ENCODE measurements at places on chromosomes 2 and 18.

GRCh38 chr2:206160125-206160806, 571 bp downstream of the EEF1B2 start:
- peak; percentile 48 for DNase-seq

DNA sequence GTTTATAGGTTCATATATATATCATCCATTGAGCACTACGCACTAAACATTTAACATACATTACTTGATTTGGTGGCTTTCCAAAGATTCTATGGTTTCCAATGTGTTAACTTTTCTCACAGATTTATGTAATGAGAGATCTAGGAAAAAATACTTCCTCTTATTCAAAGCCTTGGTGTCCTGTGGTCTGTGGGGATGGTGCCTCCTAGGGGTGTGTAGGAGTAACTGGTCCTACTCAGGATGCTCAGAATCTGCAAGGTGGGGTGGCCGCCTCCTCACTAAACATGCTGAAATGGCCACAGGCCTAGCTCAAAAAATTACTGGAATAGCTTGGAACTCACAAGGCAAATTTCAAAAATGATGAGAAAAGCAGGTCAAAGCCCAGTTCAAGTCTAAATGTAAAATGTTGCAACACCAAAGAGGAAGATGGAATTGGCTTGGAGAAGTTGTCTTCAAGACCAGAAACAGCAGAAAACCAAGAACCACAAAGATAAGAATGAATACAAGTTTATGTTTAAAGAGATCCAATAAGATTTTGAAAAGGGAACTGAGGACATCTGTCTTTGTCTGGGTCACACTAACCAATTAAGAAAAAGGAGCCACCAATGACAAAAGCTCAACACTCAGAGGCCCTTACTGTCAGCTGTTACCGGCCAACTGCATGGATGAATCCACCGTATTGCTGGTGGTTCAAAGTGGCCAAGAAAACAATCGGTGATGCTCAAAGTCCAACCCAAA, 11.5 kb downstream of the GPR55 start:
- DNase-seq: no peak

GRCh38 chr2:31957354-31958139, 53.3 kb downstream of the MEMO1 start:
- no peak for DNase-seq

- DNase-seq: no peak
Measured at GRCh38 chr2:26537069-26537825, 59.3 kb upstream of the OTOF start.

GRCh38 chr2:159044804-159045286, 76.4 kb downstream of the TANC1 start:
- no peak for DNase-seq

DNA sequence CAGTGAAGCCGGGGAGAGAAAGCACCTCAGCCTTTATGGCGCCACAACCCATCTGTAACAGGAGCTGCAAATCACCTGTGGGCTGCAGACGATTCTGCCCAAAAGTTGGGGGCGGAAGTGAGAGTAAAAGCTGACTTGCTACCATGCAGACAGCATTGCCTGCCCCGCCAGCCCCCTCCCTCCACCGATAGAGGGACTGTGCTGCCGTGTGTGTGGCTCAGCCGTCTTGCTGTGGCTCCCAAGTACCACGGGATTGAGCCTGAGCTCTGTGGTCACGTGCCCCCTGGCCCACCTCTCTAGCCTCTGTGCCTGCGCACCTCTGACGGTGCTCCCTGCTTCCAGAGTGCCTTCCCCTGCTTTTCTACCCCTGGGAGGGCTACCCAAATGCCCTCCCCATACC, 79.6 kb downstream of the GLI2 start:
- DNase-seq: no peak

- no peak for DNase-seq
Measured at GRCh38 chr2:198966269-198966668, 491.5 kb downstream of the SATB2 start.

GRCh38 chr2:41723526-41723925, 324.3 kb upstream of the PKDCC start:
- no peak for DNase-seq

GRCh38 chr2:151063271-151063670, 198.4 kb downstream of the RBM43 start:
- DNase-seq: peak; percentile 34

DNA sequence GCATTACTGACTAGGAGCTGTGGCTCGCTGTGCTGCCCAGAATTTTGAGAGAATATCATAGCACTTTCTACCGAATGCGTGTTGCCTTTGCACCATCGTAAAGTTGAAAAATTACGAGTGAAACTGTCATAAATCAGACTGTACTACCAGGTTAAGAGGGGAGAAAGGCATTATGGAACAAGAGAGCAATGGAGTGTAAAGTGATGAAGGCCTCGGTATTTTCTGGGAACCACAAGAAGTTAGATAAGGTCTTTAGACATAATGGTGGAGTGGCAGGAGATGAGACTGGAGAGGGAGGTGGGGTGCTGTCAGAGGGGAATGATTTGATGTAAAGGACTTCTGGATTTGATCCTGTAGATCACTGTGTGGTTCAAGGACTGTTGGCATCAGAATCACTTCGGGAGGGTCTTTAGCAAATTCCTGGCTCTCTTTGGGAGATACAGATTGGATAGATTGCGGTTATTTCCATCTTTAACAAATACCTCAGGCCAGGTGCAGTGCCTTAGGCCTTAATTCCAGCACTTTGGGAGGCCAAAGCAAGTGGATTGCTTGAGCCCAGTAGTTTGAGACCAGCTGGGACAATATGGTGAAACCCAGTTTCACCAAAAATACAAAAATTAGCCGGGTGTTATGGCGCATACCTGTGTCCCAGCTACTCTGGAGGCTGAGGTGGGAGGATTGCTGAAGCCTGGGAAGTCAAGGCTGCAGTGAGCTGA, 4.9 kb upstream of the ADGRF3 start:
- DNase-seq: no peak

- no peak for DNase-seq
Measured at GRCh38 chr18:34947711-34948125, 93.5 kb upstream of the MAPRE2 start.

- no peak for DNase-seq
Measured at GRCh38 chr2:186979439-186980116, 130.6 kb upstream of the ZSWIM2 start.

- DNase-seq: no peak
Measured at GRCh38 chr2:68889500-68889899, 18.3 kb upstream of the BMP10 start.

- DNase-seq: no peak
Measured at GRCh38 chr18:8814206-8814605, 108.8 kb downstream of the MTCL1 start.

GRCh38 chr2:76281156-76281841, 570.6 kb upstream of the GCFC2 start:
- DNase-seq: no peak

GRCh38 chr2:177727577-177728398, 335.2 kb downstream of the AGPS start:
- no peak for DNase-seq

GRCh38 chr2:170391018-170391417, 213.1 kb downstream of the MYO3B start:
- DNase-seq: no peak

GRCh38 chr2:42754776-42755140, 9.2 kb downstream of the OXER1 start:
- no peak for DNase-seq

- DNase-seq: no peak
Measured at GRCh38 chr2:221521233-221521845, 50.8 kb downstream of the EPHA4 start.

GRCh38 chr2:69616755-69617154, 26.8 kb downstream of the AAK1 start:
- DNase-seq: no peak

DNA sequence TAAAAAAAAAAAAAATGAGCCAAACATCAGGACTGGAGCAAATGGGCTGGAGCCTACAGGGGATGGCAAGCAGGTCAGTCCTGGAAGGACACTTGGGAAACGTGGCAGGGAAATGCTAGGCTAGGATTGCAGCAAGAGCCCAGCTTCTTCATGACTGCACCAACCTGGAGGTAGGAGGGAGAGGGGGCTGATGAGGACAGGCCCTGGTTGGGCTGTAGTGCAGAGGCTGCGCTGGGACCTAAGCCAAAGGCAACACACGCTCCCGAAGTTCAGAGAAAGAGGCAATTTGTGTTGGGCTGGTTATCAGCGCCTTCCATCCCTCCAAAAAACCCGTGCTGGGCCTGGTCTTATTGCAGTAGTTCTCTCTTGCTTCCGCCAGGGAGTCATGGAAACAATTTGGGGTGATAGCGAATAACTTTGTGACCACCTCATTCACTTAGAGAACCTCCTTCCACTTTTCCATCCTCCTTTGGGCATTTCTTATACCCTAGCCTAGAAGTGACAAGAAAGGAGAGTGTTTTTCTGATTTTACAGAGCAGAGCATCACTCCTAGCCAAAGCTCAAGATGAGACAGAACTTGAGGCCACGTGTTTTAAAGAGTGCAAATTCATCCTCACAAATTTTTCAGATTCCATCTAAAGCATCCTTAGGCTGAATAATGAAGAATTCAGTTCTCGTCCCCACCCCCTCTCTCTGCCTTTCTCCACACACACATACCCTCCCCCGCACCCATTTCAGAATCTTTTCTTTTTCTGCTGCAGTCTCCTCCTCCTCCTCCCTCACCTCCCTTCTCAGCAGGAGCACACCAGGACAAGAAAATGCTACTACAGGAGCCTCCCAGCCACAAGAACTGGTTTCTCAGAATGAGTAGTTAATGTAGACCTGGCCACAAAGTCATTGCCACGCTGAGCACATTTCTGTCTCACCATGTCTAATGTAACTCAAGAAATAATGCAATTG, 82.5 kb upstream of the STPG4 start:
- DNase-seq: no peak

DNA sequence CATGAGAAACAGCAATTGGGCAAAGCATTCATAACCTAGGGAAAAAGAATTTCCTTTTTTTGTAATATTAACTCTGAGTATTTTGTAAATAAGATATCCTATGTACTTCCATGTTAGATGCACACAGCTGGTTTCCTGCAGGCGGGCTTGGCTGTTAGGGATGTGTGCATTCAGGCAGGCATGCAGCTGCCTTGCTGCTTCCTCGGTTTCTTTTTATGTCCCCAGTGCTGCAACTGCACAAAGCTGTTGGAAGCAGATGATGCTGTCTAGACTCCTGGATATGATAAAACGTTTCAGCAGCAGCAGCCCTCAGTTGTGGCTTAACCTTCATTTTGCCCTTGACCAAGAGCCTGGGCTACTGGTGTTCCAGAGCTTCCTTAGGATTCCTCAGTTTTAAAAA, 89.4 kb upstream of the EML6 start:
- no peak for DNase-seq

DNA sequence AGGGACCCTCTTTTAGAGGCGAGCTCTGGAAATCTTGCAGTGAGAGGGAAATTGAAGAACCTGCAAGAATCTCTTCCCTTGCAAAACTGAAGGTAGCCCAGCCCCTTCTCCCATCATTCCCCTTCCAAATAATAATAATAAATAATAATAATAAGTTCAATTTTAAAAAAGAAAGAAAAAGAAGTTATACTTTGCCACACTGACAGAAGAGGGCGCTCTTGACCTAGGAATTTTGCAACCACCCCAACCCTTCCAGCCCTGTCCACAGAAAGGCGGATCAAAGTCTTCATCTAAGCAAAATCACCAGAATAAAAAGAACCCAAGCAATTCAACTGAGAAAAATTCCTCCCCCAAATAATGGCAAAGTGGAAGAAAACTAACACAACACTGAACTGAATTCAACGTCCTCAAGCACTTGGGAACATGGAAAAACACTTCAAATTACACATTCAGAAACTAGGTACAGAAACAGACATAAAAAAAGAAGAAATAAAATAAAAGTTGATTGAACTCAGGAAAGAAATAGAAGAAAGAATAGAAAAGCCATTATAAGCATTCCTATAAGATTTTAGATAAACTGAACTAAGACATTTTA, 98.9 kb upstream of the GLS start:
- peak; percentile 46 for DNase-seq

DNA sequence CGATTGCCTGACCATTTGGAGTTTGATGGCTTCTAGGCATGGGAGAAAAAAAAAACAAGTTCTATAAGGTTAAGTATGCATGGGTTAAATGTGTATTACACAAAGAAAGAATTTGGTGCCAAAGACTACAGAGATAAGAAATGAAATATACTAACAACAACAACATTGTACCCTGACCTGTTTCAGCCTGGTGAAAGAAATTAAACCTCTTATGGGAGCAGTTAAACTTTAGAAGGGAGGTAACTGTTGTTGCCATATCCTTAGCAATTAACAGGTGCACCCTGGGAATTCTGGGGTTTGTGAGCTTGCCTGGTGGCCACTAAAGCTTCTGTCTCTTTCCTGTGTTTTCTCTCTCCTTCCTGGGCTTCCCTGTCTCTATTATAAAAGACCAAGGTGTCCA, 6.5 kb upstream of the IFIH1 start:
- no peak for DNase-seq

GRCh38 chr18:13895505-13896033, 19.8 kb downstream of the MC2R start:
- DNase-seq: no peak

DNA sequence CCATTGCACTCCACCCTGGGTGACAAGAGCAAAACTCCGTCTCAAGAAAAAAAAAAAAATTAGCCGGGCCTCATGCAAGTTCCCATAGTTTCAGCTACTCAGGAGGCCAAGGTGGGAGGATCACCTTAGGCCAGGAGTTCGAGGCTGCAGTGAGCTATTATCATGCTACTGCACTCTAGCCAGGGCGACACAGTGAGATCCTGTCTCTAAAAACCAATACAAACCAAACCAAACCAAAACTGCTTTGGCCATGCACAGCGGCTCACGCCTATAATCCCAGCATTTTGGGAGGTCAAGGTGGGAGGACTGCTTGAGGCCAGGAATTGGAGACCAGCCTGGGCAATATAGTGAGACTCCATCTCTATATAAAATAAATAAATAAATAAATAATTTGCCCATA, 19.1 kb downstream of the NIFK start:
- no peak for DNase-seq

DNA sequence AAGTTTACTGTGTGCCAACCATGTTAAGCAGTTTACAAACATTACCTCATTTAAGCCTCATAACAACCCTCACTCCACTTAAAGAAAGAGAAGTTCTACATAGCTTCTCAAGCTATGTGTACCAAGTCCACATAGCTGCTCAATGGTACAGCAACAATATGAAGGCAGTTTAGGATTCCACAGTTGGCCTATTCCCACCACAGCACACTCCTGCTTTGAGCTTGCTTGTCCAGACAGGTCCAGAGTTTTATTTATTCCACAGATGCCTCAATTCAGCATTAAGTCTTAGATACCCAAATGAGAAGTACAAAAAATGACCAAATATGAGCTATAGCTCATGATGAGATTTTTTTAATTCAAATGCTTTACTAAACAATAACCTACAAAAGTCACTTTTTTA, 24.8 kb downstream of the NPHP1 start:
- DNase-seq: no peak

DNA sequence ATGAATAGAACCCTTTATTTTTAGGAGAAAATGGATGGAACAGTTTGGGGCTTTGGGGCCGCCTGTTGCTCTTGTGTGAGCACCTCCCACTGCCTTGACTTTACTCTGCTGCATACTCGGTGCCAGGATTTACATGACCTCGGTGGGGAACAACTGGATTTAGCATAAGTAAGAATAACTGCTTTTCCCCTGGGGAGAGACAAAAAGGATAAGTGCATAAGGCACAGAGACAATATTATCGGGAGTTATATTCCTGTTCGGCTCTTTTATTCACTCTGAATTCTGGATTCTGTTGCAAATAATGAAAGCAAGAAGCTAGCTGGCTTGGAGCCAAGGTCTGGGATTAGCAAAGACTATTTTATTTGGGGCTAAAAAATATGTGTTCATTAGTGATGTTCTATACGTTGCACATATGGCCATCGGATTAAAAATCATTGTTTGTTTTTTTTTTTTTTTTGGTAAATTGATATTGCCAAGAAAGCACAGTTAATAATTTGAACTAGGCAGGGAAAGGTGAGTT, 69.8 kb downstream of the CYBRD1 start:
- DNase-seq: peak; percentile 37
